ENCODE measurements at places on chromosomes 5 and 9.
A peak's percentile ranks its signal among the peaks of the same experiment; 100 is the strongest.

GRCh38 chr9:89426384-89426961, 71.4 kb downstream of the SEMA4D start:
- DNase-seq, result no peak

- DNase-seq, result peak; percentile 34
Measured at GRCh38 chr5:140182075-140182711, 7.2 kb downstream of the CYSTM1 start.

GRCh38 chr9:95505717-95506427, 10.9 kb downstream of the PTCH1 start:
- DNase-seq, result no peak

DNA sequence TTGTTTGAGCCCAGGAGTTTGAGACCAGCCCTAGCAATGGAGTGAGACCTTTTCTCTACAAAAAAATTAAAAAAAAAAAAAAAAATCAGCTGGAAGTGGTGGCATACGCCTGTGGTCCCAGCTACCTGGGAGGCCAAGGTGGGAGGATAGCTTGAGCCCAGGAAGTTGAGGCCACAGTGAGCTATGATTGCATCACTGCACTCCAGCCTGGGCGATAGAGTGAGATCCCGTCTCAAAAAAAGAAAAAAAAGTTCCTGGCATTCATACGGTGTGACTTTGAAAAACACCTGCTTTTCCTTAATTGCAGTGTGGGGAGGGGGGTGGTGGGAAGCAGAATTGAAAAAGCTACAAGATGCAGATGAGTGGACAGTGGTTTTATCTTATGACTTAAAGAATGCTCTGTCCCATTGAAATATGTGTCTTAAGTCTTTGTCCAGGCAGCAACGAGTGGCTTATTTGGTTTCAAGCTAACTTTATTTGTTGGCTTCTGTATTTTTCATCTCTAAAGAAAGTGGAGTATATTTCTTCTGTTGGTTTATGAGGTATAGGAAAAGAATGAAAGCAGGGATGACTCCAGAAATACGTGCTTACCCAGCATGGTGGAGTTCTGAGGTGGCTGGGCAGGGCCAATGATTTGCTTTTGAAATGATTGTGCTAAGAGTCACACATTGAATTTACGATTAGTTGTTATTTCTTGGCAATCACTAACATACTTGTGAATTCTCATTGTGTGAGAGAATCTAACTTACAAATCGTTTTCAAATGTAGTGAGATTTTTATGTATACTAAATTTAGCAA, 27.8 kb downstream of the ROPN1L start:
- DNase-seq, result no peak

GRCh38 chr9:113619491-113620376, 156.2 kb downstream of the RGS3 start:
- DNase-seq, result no peak

DNA sequence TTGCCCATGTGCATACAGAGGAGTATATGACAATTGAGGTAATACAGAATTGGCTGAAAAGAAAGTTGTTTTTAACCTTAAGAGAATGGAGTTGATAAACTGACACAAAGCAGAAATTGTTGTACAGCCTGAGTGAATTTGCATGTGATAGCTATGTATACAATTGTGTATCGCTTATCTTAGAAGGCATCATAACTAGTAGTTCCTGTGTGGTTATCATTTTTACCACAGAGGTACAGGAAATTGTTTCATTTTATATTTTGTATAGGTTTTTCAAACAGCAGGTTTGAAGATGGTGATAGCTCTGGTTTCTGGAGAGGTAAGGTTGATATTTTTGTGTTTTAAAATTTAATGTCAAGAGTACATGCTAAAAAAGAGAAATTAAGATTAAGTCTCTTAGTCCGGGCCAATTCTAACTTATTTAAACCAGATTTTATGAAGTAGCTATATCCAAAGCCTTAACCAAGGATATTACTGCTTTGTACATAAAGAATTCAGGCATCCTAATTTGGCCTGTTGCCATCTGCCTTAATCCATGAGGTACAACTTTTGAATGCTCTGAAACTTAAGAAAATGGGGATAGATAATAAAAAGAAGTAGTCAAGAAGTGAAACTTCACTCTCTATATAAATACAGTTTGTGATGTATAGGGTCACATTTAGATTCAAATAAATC, 26.0 kb downstream of the DDX4 start:
- DNase-seq, result no peak

DNA sequence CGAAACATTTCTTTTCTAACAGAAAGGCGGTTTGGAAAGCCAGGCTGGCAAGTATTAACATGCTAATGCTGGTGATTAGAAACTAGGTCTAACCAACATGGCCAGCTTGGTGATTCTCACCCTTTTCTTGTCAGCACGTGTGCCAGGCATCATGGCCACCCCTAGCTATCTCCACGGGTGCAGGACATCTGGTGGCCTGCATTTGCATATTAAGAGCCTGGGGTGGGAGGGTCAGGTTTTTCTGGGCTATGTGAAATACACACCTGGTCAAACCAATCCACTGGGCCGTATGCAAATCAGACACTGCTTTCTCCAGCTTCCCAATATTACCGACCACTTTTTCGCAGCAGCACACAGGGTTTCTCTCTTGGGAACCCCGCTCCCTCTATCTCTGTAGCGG, 612.1 kb downstream of the PTPRD start:
- no peak for DNase-seq

DNA sequence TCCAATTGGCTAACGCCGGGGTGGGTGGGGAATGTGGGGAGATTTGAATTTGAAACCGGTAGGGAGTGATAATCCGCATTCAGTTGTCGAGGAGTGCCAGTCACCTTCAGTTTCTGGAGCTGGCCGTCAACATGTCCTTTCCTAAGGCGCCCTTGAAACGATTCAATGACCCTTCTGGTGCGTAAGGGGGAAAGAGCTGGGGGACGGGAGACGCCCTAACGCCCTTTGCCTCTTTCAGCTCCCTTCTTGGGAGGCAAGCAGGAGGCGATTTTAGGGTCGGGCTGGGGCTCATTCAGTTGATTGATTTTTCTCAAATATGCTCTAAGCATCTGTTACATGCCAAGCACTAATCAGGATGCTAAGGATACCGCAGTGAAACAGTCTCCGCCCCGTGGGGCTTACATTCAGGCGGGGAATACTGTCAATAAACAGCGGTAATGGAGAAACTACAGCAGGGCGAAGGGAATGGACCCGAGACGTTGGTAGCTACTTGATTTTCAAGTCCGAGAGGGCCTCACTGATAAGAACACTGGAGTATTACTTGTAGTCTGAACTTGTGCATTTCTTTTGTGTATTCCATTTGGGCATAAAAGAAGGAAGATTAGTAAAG, at the start of gene HMMR:
Gene HMMR, plus strand, starts transcription at position 71 of the 610 bp plus-strand sequence. Its CDS starts 61 bp downstream, at position 132.
- DNase-seq, result no peak

- no peak for DNase-seq
Measured at GRCh38 chr5:35281613-35282012, 51.3 kb upstream of the PRLR start.

DNA sequence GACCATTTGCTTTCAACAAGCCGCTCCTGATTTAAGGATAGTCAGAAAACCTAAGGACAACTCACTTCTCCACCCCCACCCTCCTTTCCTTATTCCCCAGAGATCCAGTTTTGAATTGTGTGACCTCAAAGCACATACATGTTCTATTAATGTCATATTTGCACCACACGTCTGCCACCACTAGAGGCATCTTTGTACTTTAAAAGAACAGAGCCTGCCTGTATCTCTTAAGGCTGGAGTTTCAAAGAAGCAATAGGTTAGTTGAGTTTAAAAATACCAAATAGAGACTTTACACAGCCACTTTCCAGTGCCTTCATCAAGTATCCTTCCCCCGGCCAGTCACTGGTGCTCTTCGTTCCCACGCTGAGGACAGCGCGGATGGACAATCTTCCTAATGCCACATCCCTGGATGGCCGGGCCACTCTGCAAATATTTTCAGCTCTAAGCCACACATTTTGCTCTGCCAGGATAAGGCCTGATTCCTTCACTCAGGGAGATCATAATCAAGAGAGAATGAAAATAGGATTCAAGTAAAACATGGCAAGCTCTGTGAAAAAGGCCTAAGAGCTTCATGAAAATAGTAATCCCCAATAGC, 146.3 kb downstream of the SNCAIP start:
- no peak for DNase-seq

GRCh38 chr9:18698992-18699391, 225.0 kb downstream of the ADAMTSL1 start:
- DNase-seq, result no peak

GRCh38 chr9:126756876-126757415, 47.9 kb upstream of the ZBTB43 start:
- no peak for DNase-seq

GRCh38 chr9:14814249-14814628, 91.7 kb upstream of the CER1 start:
- no peak for DNase-seq

- DNase-seq, result no peak
Measured at GRCh38 chr9:17004500-17004899, 130.3 kb upstream of the CNTLN start.

GRCh38 chr5:31783731-31784130, 144.8 kb downstream of the PDZD2 start:
- no peak for DNase-seq

GRCh38 chr9:93108291-93109041, 12.4 kb downstream of the CARD19 start:
- no peak for DNase-seq

DNA sequence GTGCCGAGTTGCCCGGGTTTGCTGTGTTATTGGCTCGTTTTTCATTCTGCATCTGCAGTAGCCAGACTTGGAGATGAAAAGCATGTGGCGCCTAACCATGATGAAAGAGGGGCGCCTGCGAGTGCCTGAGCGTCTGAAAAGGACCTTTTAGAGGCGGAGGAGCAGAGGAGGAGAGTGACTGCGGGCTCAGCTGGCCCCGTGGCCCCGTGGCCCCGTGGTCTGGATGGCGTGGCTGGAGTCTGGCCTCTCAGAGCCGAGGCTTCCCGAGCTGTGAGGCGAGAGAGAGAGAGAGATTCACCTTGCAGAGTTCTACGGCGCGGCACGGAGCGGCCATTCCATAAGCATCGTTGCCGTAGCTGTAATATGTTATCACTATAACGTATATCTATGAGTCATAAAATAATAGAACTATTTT, 55.3 kb upstream of the RNU6ATAC start:
- DNase-seq, result no peak

DNA sequence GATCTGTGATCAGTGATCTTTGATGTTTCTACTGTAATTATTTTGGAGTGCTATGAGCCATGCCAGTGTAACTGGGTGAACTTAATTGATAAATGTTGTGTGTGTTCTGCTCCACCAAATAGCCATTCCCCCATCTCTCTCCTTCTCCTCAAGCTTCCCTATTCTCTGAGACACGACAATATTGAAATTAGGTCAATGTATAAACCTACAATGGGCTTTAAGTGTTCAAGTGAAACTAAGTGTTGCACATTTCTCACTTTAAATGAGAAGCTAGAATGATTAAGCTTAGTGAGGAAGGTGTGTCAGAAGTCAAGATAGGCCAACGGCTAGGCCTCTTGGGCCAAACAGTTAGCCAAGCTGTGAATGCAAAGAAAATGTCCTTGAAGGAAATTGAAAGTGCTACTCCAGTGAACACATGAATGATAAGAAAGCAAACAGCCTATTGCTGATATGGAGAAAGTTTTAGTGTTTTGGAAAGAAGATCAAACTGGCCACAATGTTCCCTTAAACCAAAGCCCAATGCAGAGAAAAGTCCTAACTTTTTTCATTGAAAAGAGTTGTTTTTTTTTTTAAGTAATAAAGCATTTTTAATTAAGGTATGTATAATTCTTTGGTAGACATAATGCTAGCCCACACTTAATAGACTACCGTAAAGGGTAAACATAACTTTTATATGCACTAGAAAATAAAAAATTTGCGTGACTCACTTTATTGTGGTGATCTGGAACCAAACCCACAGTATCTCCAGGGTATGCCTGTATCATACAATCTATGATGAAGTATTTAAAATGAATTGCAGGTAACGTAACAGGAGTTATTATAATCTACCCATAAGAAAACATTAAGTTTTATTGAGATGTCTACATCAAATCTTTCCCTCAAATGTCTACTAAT, 42.5 kb upstream of the ALDH1A1 start:
- no peak for DNase-seq

GRCh38 chr5:74892921-74893320, 26.7 kb upstream of the FAM169A start:
- DNase-seq, result no peak

DNA sequence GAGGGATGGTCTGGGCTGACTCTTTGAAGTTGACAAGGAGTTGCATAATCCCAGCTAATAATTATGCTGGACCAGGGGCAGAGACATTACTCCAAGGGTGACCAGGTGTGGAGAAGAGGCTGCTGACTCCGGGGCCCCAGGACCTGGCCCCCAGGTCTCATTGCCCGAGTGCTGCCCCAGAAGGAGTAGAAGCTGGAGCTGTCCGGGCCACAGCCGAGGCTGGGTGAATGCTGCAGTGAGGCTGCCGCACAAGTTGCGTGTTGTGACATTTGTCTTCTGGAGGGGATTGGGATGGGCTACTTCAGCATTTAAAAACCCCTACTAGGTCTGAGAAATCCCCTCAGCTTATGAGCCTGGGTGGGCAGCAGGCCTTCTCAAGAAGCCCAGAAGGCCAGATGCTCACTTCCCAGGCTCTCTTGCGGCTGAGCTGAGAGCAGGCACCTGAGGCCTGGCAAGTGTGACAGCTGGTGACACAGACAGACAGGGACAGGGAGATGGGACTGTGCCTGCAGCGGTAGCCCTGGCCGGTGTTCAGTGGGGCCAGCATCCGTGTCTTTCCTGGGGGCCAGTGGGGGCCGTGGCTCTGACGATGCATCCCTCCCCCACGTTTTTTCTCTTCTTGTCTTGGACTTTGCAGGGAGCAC, 122.8 kb downstream of the KCNIP1 start:
- DNase-seq, result no peak

- DNase-seq, result no peak
Measured at GRCh38 chr5:140060816-140061215, 17.7 kb upstream of the NRG2 start.

- no peak for DNase-seq
Measured at GRCh38 chr5:36820900-36821299, 55.7 kb upstream of the NIPBL start.

GRCh38 chr9:115522912-115523311, 405.0 kb upstream of the TNC start:
- DNase-seq, result no peak

DNA sequence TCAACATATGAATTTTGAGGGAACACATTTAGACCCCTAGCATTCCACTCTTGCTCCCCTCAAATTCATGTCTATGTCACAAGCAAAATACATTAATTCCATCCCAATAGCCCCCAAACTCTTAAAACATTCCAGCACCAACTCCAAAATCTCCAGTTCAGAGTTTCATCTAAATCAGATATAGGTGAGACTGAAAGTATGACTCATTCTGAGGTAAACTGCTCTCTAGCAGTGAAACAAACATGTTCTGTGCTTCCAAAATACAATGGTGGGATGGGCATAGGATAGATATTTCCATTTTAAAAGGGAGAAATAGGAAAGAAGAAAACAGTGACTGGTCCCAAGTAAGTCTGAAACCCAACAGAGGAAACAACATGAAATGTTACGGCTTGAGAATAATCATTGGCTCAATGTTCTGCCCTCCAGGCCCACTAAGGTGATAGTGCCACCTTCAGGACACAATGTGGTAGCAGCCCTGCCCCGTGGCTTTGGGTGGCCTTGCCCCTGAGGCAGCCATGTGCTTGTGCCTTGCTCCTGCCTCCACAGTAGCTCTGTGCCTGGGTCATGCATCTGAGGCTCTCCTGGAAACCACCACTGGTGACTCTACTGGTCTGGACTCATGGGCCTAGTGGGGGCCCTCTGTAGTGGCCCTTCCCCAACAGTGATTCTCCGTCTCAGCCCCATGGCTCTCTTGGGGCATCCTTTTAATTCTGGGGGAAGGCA, 36.4 kb upstream of the IPPK start:
- DNase-seq, result no peak

- DNase-seq, result no peak
Measured at GRCh38 chr5:157184117-157184670, 3.6 kb downstream of the ITK start.

- no peak for DNase-seq
Measured at GRCh38 chr9:117541181-117541580, 126.3 kb upstream of the ASTN2 start.

Measured in AG09319 (cell line).